Caco-2 (cell line): ENCODE measurements at places on chromosomes 16 and 17. TPM values are rescaled to one million over a fixed set of nuclear protein-coding genes. Genes with fewer than 3 reads are reported as not detected.
A peak's percentile ranks its signal among the peaks of the same experiment; 100 is the strongest.

Gene TOX3
- 3.6 and 6.0 TPM in 2 replicates for total RNA-seq

Gene SUMO2
- total RNA-seq: 675 and 693 TPM in 2 replicates

Gene TP53TG3
- total RNA-seq: not detected in 2 replicates

Gene RNF135
- total RNA-seq: 0.64 TPM in 1 of 2 replicates, not detected in the other

Gene TBC1D3K
- not detected in 2 replicates for total RNA-seq

Gene AOC2
- total RNA-seq: 3.7 and 4.2 TPM in 2 replicates

Gene CNGB1
- total RNA-seq: not detected in 2 replicates

Gene MAPT
- total RNA-seq: 0.60 and 0.95 TPM in 2 replicates

Gene RAPGEFL1
- total RNA-seq: 13.2 and 15.0 TPM in 2 replicates

GRCh38 chr16:48081656-48082055 lies 74.1 kb downstream of the ABCC12 start:
- 0 out of 2 replicates have a peak, but pooled peaks cover 1% of the 10 kb centered on the region for H3K4me1 ChIP-seq
- H3K36me3 ChIP-seq: no peaks in the 10 kb centered on the region
- H3K27ac ChIP-seq: no peak overlapping the region
- no peak for DNase-seq
- no peaks in the 10 kb centered on the region for H3K27me3 ChIP-seq

- H3K4me3 ChIP-seq: no peak overlapping the region
- H3K4me1 ChIP-seq: peaks cover 25% of the 10 kb centered on the region
- H3K36me3 ChIP-seq: no peaks in the 10 kb centered on the region
- H3K27ac ChIP-seq: no peak overlapping the region
- H3K27me3 ChIP-seq: no peaks in the 10 kb centered on the region
- DNase-seq: no peak
Observed at GRCh38 chr16:756428-756827, 4.1 kb upstream of the MSLN start.

- no peak for DNase-seq
- no peaks in the 10 kb centered on the region for H3K27me3 ChIP-seq
- H3K27ac ChIP-seq: no peak overlapping the region
- H3K4me3 ChIP-seq: no peak overlapping the region
Observed at GRCh38 chr17:57550016-57550415, 195.1 kb downstream of the CCDC182 start.

GRCh38 chr17:48997103-48997826 lies at the start of gene IGF2BP1:
TSS of gene IGF2BP1 (plus strand) at chr17:48997385. CDS start at chr17:48997746, 361 bp downstream.
- peak within 1 kb of the TSS; percentile 82 for H3K4me3 ChIP-seq
- H3K27me3 ChIP-seq: no peaks in the 10 kb centered on the region
- peaks cover 38% of the 10 kb centered on the region for H3K4me1 ChIP-seq
- H3K27ac ChIP-seq: peak within 1 kb of the TSS; percentile 94

- no peak overlapping the region for H3K4me3 ChIP-seq
- H3K27me3 ChIP-seq: no peaks in the 10 kb centered on the region; the same call in 1 of the 2 replicates
- DNase-seq: no peak
- no peak overlapping the region for H3K27ac ChIP-seq
Observed at GRCh38 chr16:73568769-73569168, 520.8 kb upstream of the ZFHX3 start.

DNA sequence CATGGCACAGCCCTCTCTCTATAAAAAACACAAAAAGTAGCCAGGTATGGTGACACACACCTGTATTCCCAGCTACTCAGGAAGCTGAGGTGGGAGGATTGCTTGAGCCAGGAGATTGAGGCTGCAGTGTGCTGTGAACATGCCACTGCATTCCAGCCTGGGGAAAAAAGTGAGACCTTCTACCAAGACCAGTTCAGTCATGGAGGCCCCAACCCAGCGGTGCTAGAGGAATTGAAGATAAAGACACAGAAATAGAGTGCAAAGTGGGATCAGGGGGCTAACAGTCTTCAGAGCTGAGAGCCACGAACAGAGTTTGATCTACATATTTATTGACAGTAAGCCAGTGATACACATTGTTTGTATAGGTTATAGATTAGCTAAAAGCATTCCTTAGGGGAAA lies 15.6 kb upstream of the CCL8 start:
- no peaks in the 10 kb centered on the region for H3K27me3 ChIP-seq
- H3K27ac ChIP-seq: no peak overlapping the region
- DNase-seq: no peak
- no peaks in the 10 kb centered on the region for H3K36me3 ChIP-seq

DNA sequence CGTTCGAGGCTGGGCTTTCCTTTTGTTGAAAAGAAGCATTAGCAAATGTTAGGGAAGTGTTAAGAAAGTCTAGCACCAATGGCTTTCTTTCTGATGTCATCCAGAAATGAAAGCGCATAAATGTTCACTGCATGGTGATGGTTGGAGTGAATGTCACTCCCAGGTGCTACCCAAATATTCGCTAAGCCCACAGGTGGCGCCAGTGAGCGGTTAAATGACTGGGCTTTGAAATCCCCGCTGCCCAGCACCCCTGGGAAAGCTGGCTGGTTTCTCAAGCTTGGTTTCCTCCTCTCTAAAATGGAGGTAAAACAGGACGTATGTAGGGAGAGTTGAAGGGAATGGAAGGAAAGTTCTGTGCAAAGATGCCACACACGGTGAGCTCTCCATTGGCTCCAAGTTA lies 104.4 kb downstream of the IRX5 start:
- no peak overlapping the region for H3K27ac ChIP-seq
- no peak overlapping the region for H3K4me3 ChIP-seq
- H3K27me3 ChIP-seq: no peaks in the 10 kb centered on the region
- peak; percentile 69 for DNase-seq
- 0 out of 2 replicates have a peak, but pooled peaks cover 6% of the 10 kb centered on the region for H3K4me1 ChIP-seq

GRCh38 chr16:1043881-1044451 lies 28.6 kb upstream of the SSTR5 start:
- no peaks in the 10 kb centered on the region for H3K36me3 ChIP-seq
- no peak overlapping the region for H3K4me3 ChIP-seq
- H3K27ac ChIP-seq: no peak overlapping the region
- no peak for DNase-seq
- no peaks in the 10 kb centered on the region for H3K27me3 ChIP-seq
- H3K4me1 ChIP-seq: peaks cover 2% of the 10 kb centered on the region; the same call in 1 of the 2 replicates

GRCh38 chr17:17051791-17052461 lies 9.7 kb downstream of the MPRIP start:
- H3K36me3 ChIP-seq: no peaks in the 10 kb centered on the region; the same call in 1 of the 2 replicates
- H3K27me3 ChIP-seq: no peaks in the 10 kb centered on the region
- H3K4me1 ChIP-seq: peaks cover 17% of the 10 kb centered on the region; the same call in 1 of the 2 replicates
- no peak overlapping the region for H3K27ac ChIP-seq
- H3K4me3 ChIP-seq: no peak overlapping the region

DNA sequence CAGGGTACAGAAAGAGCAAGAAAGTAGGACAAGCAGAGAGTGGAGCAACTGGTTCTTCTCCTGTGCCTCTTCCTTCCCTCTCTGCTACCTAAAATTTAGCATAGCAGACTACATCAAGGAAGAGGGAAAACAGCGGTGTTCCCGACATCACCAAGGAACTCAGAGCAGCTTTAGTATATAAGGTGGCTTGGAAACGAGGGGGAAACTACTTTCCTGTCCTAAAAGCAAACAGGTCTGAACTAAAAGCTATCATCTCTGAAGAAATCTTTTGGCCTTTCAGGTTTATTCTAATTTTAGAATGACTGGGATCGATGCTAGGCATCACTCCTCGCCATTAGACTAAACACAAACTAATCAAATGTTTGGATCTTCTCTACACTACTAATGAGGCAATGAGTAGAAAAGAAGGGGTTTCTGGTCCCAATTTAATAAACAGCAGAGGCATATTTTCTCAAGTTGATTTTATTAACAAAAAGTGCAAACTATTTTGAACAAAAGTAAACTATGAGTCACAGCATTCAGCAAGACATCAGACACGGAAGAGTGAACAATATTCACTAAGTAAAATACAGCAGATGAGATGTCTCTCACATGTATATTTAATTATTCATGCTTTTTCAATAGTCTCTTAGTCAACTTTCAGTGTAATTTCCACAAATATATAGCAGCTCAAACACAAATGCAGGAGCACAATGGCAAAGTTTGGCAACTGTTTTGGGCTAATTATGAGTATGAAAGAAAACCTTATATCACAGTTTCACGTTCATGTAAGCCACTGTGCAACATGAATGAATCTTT lies 108.7 kb downstream of the TRIM37 start:
- H3K4me1 ChIP-seq: peaks cover 10% of the 10 kb centered on the region
- DNase-seq: no peak
- H3K27me3 ChIP-seq: no peaks in the 10 kb centered on the region
- H3K36me3 ChIP-seq: no peaks in the 10 kb centered on the region
- no peak overlapping the region for H3K27ac ChIP-seq

GRCh38 chr17:19405114-19405513 lies 5.9 kb upstream of the RNF112 start:
- no peak overlapping the region for H3K4me3 ChIP-seq
- no peak for DNase-seq
- no peak overlapping the region for H3K27ac ChIP-seq
- H3K4me1 ChIP-seq: no peaks in the 10 kb centered on the region
- no peaks in the 10 kb centered on the region for H3K27me3 ChIP-seq
- H3K36me3 ChIP-seq: no peaks in the 10 kb centered on the region

DNA sequence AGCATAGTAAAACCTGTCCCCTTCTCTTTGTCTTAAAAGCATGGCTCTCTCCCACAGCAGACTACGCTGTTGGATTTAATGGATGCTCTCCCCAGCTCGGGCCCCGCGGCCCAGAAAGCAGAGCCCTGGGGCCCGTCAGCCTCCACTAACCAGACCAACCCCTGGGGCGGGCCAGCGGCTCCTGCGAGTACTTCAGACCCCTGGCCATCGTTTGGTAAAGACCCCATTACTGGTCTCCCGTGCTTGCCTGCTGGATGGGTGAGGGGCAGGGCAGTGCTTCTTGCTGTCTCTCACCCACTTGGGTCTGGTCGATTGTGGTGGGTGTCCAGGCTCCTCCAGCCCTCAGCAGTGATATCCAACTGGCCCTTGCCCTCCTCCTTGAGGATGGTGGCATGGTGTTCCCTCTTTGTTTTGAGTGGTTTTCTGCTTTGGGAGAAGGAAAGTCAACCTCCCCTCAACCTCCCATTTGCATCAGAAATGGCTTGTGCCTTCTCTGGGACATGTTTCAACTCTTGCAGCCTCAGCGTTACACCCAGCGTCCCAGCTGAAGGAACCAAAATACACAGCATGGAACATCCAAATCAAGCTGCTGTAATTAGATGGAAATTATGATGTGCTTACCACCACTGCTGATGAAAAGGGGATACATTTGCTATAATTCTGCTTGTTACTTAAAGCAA lies 49.3 kb downstream of the B9D1 start:
- DNase-seq: no peak
- no peak overlapping the region for H3K4me3 ChIP-seq
- no peak overlapping the region for H3K27ac ChIP-seq
- no peaks in the 10 kb centered on the region for H3K27me3 ChIP-seq

- DNase-seq: no peak
- H3K36me3 ChIP-seq: no peaks in the 10 kb centered on the region
- H3K27me3 ChIP-seq: no peaks in the 10 kb centered on the region
- no peak overlapping the region for H3K27ac ChIP-seq
Observed at GRCh38 chr17:20046629-20047028, 37.5 kb downstream of the SPECC1 start.

DNA sequence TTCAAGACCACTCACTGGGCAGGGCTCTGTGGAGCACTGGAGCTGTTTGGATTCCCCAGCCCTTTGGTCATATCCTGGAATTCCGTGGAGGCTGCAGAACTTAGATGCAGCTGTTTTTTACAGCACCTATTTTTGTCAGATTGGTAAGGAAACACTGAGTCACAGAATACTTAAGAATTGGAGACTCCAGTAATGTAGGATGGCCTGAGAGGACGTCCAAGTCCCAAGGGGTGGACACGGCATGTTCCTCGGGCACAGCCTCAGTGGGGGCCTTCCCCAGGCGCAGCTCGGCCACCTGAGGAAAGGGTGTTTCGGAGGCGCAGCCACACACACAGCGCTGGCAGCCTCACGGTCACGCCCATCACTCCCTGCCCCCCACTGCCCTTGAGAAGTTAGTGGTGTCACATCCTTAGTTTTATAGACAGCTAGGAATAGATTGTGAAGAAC lies 14.8 kb downstream of the PLD6 start:
- no peak overlapping the region for H3K27ac ChIP-seq
- H3K4me1 ChIP-seq: no peaks in the 10 kb centered on the region
- no peak for DNase-seq
- no peaks in the 10 kb centered on the region for H3K27me3 ChIP-seq
- H3K36me3 ChIP-seq: no peaks in the 10 kb centered on the region
- no peak overlapping the region for H3K4me3 ChIP-seq

DNA sequence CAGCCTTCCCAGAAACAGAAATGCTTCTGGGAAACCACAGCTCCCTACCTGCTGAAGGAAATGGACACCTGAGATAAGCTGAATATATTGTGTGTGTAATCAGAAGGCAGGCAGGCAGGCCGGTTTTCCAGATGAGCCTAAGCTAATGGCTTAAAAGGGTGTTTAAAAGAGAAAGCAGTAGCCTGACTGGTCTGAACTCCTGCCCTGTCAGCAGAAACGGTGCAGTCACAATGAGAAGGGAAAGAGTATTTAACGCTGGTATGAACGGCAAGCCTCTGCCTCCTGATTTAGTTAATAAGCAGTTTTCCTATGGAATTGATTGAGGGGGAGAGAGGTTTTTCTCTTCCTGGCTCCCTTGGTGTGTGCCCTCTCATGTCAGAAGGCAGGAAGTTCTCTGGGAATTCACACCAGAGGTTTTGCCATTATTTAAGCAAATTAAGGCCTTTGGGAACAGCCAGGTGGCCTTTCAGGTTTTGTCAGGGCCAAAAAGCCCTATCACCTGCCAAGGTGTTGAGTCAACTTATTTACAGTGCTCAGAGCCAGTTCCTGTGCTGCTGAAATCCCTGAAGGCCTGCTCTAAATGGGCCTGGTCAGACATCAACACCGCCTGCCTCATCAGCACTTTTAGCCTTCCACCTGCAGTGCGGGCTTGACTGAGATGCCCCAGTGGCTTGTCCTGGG lies 41.6 kb downstream of the CDH1 start:
- H3K4me1 ChIP-seq: peaks cover 36% of the 10 kb centered on the region
- DNase-seq: peak; percentile 53
- no peaks in the 10 kb centered on the region for H3K27me3 ChIP-seq

- H3K27ac ChIP-seq: no peak overlapping the region
- no peak overlapping the region for H3K4me3 ChIP-seq
Observed at GRCh38 chr17:2227025-2227699, 76.4 kb downstream of the SMG6 start.

DNA sequence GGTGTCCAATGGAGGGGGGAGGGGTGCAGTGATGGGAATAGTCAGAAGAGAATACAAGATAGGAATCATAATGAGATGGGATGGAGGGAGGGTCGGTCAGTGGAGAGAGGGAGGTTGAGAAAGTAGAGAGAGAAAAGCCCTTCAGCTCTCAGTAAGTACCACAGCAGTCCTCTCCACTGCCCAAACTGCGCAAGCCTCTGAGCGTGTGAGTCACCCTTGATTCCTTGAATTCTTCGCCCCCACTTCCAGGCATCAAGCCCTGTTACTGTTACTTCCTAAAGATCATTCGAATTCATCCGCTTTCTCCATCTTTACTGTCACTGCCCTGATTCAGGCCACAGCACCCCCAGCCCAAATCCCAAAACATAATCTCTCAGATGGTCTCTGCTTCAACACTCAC lies 2.5 kb downstream of the GUCY2D start:
- H3K36me3 ChIP-seq: no peaks in the 10 kb centered on the region
- H3K27ac ChIP-seq: no peak overlapping the region
- no peaks in the 10 kb centered on the region for H3K4me1 ChIP-seq
- H3K27me3 ChIP-seq: no peaks in the 10 kb centered on the region
- DNase-seq: no peak
- H3K4me3 ChIP-seq: no peak overlapping the region

GRCh38 chr16:86424985-86425384 lies 85.3 kb upstream of the FOXF1 start:
- DNase-seq: no peak
- H3K4me1 ChIP-seq: no peaks in the 10 kb centered on the region
- H3K27me3 ChIP-seq: no peaks in the 10 kb centered on the region
- H3K4me3 ChIP-seq: no peak overlapping the region

- no peaks in the 10 kb centered on the region for H3K4me1 ChIP-seq
- no peak overlapping the region for H3K4me3 ChIP-seq
- no peak for DNase-seq
- H3K27me3 ChIP-seq: no peaks in the 10 kb centered on the region
- H3K27ac ChIP-seq: no peak overlapping the region
Observed at GRCh38 chr16:65494609-65495008, 372.7 kb upstream of the CDH11 start.
